ENCODE measurements at places on chromosomes 7 and 10. TPM values are rescaled to one million over a fixed set of nuclear protein-coding genes. Genes with fewer than 3 reads are reported as not detected.
A peak's percentile ranks its signal among the peaks of the same experiment; 100 is the strongest.

GRCh38 chr10:34607894-34608293 lies 207.2 kb downstream of the PARD3 start:
- no peak for DNase-seq

- peak; percentile 60 for DNase-seq
Observed at GRCh38 chr10:125102246-125102645, 58.1 kb downstream of the CTBP2 start.

- DNase-seq: no peak
Observed at GRCh38 chr10:86498598-86498997, 23.0 kb downstream of the WAPL start.

DNA sequence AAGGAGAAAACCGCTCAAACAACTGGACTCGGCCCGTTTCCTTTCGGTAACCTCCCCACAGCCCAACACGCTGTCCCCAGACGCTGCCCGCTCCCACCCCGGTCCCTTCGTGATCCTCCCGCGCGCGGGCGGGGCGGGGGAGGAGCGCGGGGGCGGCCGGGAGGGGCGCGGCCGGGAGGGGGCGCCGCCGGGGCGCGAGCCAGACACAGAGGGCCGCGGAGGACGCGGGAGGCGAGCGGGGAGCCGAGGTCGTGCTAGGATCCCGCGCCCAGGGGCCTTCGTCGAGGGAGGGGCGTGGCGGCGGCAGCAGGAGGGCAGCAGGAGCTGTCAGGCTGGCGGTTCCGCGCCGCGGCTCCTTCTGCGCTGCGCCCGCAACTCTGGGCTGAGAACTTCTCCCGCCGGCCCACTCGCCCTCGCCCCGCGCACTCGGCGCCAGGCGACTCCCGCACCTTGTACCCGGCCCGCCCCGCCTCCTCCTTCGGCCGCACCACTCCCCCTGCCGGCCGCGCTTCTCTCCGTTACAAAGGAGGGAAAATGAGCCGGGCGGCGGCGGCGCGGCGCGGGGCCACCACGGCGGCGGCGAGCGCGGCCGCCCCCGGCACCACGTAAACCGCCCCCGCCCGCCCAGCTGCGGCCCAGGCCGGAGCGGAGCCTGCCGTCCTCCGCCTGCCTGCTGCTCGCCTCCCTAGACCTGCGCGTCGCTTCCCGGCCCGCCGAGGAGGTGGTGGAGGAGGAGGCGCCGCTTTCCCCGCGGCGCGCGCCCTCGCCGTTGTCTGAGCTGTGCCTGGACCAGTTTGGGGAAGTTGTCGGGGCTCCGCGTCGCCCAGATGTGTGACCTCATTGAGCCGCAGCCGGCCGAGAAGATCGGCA lies at the start of gene CDK14:
TSS of gene CDK14 (plus strand) at position 521 of the 870 bp plus-strand sequence. CDS start at position 828, 307 bp downstream.
- peak; percentile 92 for DNase-seq

- no peak for DNase-seq
Observed at GRCh38 chr7:96562458-96562857, 147.2 kb downstream of the SEM1 start.

GRCh38 chr10:96996275-96996965 lies 164.3 kb downstream of the LCOR start:
- no peak for DNase-seq

- no peak for DNase-seq
Observed at GRCh38 chr10:31103112-31103511, 71.4 kb upstream of the ZNF438 start.

GRCh38 chr10:60914690-60915141 lies 29.3 kb downstream of the RHOBTB1 start:
- DNase-seq: no peak

GRCh38 chr7:157397036-157397720 lies 60.4 kb downstream of the DNAJB6 start:
- DNase-seq: peak; percentile 88

- DNase-seq: no peak
Observed at GRCh38 chr7:77242554-77242953, 42.9 kb upstream of the FGL2 start.

GRCh38 chr10:49083261-49083660 lies 32.1 kb downstream of the VSTM4 start:
- no peak for DNase-seq

DNA sequence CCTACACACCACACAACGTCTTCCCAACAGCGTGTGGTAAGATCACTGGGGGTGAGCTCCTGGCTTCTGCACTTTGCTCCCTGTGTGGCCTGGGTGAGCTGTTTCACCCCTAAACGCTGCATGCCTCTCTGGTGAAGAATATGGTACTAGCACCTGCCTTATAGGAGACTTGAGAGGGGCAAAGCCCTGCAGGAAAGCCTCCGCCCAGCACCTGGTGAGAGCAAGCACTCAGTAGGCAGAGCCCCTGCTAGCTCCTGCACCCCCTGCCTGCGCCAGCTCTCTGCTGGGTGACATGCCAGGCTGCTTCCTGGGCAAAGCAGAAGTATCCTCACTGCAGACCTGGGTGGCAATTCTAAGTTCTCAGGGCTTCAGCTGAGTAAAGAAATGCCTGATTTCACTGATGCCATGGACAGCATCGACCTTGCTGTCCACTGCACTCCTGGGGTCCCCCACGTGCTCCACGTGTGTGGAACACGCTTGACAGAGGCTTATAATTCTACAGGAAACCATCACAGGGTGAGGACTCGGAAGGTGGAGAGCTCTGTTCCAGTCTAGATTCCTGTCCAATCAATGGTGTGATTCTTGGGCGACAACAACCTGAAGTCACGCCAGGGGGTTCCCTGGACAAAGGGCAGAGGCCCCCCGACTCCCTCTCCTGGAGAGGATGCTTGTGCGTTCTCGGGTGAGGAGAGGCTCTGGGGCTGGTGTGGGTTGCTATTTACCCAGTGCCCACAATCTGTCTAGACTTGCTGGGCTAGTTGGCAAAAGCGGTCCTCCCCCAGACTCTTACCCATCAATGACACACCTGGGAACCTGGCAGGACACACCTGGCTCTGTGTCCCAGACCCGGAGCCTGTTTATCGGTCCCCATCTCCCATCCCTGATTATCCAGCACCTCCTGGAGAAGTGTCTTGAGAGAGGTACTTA lies 5.0 kb upstream of the CALML5 start:
- no peak for DNase-seq

- DNase-seq: no peak
Observed at GRCh38 chr10:66629996-66630395, 295.8 kb upstream of the LRRTM3 start.

DNA sequence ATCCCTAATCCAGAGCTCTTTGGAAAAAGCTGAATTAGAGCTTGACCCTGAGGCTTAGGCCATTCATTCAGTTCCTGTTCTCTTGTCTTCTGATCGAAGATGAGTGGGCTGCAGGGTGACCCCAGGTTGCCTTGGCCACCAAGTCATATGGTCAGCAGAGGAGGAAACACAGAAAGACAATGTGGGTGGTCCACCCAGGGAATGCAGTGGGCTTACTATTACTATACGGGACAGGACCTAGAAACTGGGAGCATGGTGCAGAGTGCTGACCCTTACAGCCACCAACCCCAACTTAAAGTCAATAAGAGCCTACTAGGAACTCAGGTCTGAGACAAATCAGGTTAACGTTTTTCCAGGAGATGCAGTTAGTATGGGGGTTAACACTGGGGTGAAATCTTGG lies 200.5 kb downstream of the HERPUD2 start:
- no peak for DNase-seq

DNA sequence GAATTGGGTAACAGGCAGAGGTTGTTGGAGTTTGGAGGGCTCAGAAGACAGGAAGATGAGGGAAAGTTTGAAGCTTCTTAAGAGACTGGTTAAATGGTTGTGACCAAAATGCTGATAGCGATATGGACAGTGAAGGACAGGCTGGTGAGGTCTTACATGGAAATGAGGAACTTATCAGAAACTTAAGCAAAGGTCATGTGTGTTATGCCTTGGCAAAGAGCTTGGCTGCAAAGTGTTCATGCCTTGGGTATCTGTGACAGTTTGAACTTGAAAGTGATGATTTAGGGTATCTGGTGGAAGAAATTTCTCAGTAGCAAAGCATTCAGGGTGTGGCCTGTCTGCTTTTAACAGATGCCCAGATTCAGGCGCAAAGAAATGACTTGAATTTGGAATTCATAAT lies 64.5 kb upstream of the EEPD1 start:
- no peak for DNase-seq

STMP1 gene
- total RNA-seq: 21.1 TPM

PRPS1L1 gene
- not detected for total RNA-seq

UPP1 gene
- 68.9 TPM for total RNA-seq

TYW1B gene
- 2.4 TPM for total RNA-seq

DLX5 gene
- 0.22 TPM for total RNA-seq

BUD23 gene
- total RNA-seq: 51.9 TPM

ITPRID1 gene
- not detected for total RNA-seq

FZD1 gene
- total RNA-seq: 5.3 TPM

GRB10 gene
- total RNA-seq: 95.7 TPM

KEL gene
- not detected for total RNA-seq
